ENCODE measurements at places on chromosomes 7 and 10.

- no peak for DNase-seq
These were observed 488.3 kb upstream of the NRP1 start for GRCh38 chr10:33822774-33823173.

DNA sequence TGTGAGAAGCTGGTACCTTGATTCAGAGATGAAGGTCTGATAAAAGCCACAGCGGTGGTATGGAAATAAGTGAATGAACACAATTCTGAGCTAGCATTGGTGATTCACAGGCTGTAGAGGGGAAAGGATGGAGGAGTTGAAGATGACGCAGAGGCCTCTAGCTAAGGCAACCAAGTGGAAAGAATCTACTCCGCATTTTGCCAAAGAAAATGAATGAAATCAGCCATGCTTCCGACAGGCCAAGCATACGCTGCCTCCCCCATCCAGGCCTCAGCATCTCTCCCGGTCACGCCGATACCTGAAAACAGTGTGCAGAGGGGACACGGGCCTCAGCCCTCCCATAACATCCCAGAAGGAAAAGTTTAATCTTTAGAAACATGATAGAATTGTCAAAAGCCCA is 124.3 kb upstream of the UNC5B start:
- DNase-seq: no peak

GRCh38 chr7:65827366-65827765 is 45.5 kb upstream of the VKORC1L1 start:
- no peak for DNase-seq

- DNase-seq: no peak
These were observed 86.7 kb downstream of the MICU1 start for GRCh38 chr10:72539137-72539536.

- no peak for DNase-seq
These were observed 144.8 kb downstream of the ZNF248 start for GRCh38 chr10:37712489-37713131.

All from iPS DF 6.9 (cell line).